ENCODE measurements at places on chromosomes 12 and 14.

- DNase-seq, result no peak
Measured at GRCh38 chr12:127625176-127625771, 641.7 kb upstream of the TMEM132C start.

- no peak for DNase-seq
Measured at GRCh38 chr14:53871951-53872350, 84.7 kb downstream of the BMP4 start.

GRCh38 chr14:71165121-71166031 lies 258.1 kb downstream of the PCNX1 start:
- no peak for DNase-seq

- DNase-seq, result no peak
Measured at GRCh38 chr14:91416744-91417119, 888 bp downstream of the CCDC88C start.

- DNase-seq, result peak; percentile 43
Measured at GRCh38 chr12:120234643-120235368, 30.7 kb downstream of the PXN start.

DNA sequence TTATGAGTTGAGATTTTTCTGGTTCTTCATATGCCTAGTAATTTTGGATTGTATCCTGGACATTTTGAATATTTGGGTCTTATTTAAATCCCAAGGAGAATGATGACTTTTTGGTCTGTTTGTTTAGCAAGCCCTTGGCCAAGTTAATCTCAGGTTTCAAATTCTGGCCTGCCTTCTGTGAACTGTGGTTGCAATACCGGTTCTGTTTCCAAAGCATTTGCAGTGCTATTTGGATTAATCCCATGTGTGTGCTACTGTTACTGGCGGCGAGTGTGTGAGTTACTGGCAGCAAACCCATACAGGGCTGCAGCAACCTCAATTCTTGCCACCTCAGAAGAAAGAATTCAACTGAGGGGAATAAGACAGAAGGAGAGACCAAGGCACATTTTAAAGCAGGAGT lies 51.1 kb downstream of the TMEM260 start:
- DNase-seq, result no peak

DNA sequence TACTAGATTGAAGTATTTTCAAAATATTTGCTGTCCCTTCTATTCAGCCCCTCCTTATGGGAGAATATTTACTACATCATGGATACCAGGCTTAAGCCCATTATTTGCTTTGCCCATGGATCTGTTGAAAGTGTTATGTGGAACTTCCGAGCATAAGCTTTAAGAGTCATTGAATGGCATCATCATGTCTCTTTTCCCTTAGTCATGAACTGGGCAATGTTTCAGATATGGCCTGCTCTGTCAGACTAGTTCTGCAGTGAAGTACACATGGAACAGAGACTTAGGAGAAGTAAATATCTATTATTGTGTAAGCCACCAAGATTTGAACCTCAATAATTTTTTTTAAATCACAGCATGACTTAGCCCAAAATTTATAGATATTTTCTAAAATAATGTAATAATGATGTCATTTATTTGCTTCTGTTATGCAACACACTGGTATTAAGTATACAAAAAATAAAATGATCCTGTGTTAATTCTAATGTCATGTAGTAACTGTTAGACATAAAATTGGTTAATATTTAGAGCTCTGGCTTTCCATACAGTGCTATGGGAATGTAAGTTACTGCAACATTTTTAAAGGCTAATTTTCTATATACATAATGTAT lies 1097.3 kb downstream of the SLC16A7 start:
- DNase-seq, result no peak

GRCh38 chr12:101855976-101856375 lies 21.4 kb upstream of the DRAM1 start:
- DNase-seq, result no peak

GRCh38 chr12:115261691-115262398 lies 577.9 kb upstream of the TBX3 start:
- DNase-seq, result no peak

GRCh38 chr12:102095677-102096263 lies 24.1 kb downstream of the NUP37 start:
- DNase-seq, result peak; percentile 13

DNA sequence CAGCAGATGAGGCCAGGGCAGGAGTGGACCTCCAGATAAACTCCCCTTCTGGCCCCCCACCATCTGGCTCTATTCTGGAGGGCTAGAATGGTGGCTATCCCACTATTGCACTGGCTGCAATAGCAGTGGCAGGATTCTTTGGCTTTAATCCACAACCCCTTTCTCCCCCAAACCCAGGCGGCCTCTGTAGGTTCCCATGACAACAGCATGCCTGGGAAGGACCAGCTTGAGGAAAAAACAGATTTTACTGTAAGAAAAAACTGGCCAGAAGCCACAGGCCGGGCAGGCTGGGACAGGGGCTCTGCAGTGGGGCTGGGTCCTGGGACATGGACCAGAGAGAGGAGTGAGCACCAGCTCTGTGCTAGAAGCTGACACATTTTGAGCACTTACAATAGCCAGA lies 13.6 kb upstream of the ACVR1B start:
- peak; percentile 18 for DNase-seq

GRCh38 chr12:118061011-118061872 lies at the start of gene WSB2:
WSB2 (minus strand) TSS chr12:118061179; CDS start chr12:118061048, 131 bp downstream.
- peak; percentile 66 for DNase-seq

GRCh38 chr14:73851000-73851399 lies 631 bp upstream of the PTGR2 start:
- DNase-seq, result no peak

DNA sequence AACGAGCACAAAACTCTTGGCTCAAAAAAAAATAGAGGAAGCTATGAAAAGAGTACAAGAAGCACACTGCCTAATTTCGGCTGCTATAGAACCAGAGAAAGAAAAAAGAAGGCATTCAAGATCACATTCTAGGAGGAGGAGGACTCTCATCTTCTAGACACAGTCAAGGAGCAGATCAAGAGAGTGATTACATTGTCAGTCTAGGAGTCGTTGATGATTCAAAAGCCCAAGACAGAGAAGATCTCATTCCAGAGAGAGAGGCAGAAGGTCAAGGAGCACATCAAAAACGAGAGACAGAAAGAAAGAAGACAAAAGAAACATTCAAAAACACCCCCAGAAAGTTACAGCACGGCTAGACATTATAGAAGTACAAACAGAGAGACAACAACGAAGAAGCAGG lies 131.8 kb upstream of the AEBP2 start:
- no peak for DNase-seq

DNA sequence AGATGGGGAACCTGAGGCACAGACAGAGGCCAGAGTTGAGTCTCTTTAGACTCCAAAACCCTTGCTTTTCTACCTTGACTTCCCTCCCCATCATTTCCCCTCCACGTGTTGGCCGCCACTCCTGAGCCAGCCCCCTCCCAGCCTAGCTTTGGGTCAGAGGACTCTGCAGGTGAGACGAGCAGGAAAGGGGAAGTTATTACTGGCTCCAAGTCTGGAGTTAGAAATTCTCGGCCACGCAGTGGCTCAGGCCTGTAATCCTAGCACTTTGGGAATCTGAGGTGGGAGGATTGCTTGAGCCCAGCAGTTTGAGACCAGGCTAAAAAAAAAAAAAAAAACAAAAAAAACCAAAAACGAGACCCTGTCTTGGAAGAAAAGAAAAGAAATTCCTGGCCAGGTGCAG lies 8.8 kb downstream of the VSX2 start:
- no peak for DNase-seq

DNA sequence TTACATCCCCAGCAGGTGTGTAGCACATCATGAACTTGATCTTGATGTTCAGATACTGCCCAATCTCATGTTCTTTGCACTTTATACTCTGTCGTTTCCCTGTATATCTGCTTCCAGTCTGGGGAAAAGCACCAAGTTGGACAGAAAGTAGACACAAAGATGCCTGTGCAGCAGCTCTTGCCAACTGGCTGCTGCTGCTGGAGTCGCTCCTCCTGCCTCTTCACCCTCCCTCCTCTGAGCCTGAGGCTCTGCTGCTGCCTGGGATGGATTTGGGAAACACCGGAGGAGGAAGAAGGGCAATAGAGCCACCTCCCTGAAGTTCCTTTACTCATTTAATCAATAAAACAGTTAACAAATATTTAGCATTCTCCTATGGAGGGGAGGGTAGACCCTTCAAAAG lies 32.4 kb downstream of the ADCK1 start:
- no peak for DNase-seq

DNA sequence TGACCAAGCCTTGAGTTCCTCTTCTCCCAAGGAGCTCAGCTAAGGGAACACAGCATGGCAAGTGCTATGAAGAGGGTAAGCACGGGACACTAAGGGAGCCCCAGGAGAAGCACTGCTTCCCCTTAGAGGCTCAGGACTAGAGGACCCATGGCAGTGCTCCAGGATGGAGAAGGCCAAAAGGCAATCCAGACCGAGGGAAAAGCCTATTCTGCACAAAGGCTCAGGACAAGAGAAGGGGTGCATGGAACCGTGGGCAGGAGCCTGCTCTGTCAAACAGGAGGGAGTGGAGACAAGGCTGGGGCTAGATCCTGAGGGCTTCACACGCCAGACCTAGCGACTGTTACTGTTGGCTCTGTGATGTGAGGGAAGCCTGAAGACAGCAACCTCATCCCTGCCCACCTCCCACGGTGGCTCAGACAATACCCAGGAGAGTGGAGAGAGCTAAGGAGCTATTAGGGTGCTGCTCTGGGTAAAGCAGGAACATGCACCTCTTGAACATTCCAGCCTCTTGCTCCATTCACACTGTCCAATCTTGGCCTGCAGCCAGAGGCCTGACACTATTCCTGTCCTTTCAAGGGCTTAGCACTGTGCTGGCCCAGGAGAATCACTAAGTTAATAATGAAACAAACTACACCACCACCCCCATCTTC lies 24.2 kb downstream of the OTUB2 start:
- DNase-seq, result no peak

GRCh38 chr14:66998013-66998412 lies 191.2 kb upstream of the GARIN2 start:
- DNase-seq, result no peak

DNA sequence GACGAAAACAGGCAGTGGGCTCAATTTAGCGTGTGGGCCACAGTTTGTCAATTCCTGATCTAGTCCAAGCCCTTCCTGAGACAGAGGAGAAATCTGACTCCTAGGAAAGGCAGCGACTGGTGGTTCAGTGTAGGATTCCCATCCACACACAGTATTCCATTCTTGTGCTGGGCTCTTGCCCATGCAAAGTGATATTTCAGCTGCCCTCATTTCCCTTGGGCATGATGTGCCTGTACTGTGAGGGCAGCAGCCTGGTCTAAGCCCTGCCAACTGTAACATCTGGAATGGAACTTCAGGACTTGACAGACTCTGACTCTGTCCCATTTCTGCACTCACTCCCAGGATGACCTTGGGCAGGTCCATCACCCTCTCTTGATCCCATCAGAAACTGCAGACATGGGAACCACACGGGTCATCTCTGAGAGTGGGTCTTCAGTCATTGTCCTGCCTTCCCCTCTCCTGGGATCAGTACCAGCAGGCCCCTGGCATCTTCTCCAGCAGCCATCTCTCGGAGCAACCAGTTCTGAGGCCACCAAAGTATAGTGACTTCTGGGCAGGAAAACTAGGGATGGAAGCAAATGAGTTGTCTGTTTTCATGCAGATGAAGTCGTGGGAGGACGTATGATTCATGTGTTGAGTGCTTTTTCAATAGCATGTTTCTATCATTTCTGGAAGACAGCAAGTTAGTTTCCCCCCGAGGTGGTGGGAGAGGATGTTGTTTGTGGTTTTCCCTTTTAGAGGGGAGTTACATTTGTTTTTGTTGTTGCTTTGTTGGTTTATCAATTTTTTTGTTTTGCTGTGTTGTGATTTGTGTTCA lies 54.2 kb upstream of the BCL2L14 start:
- no peak for DNase-seq

DNA sequence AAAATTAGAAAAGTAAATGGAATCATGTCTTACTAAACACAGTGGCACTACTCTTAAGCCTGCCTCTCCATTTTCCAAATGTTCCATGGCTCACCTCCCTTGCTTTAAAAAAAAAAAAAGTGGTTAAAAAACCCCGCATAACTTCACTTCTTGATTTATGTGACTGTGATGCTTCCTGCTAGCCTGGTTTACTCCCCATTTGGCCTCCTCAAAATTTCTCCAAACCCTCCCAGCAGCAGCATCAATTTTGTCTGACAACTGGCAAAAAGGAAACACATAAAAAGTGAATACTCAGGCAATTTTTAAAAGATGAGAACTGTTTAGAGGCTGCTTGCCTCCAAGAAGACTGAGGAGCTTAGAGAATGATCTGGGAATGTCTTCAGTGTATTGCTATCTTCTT lies 17.8 kb upstream of the EGLN3 start:
- DNase-seq, result no peak

DNA sequence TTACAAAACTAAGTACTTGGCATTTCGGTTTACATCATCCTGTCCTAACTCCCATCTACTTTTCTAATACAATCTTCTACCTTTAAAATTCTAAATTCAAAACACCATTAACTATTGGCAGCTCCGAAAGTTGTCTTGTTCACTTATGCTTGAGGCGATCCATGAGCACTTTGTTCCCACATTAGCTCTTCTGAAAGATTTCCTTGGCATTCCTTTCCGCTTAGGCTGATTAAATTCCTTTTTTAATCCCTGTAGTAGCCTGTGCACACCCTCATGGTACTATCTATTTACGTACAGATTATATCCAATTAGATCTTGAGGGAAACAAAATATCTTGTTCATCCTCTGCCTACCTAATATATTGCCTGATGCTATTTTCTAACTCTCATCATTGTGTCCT lies 480.7 kb downstream of the PRKD1 start:
- no peak for DNase-seq

All from NCI-H2171 (cell line).